ENCODE measurements at places on chromosomes 1 and 21. TPM values are rescaled to one million over a fixed set of nuclear protein-coding genes. Genes with fewer than 3 reads are reported as not detected.

DENND2C gene
- 2.1 TPM for total RNA-seq

VWA1 gene
- 15.6 TPM for total RNA-seq

LCE1B gene
- total RNA-seq: not detected

LIN28A gene
- total RNA-seq: not detected

RNF19B gene
- total RNA-seq: 12.6 TPM

ESRRG gene
- not detected for total RNA-seq

BRINP2 gene
- not detected for total RNA-seq

LPAR3 gene
- total RNA-seq: not detected

PKLR gene
- total RNA-seq: not detected

EFNA3 gene
- total RNA-seq: 2.1 TPM

DNA sequence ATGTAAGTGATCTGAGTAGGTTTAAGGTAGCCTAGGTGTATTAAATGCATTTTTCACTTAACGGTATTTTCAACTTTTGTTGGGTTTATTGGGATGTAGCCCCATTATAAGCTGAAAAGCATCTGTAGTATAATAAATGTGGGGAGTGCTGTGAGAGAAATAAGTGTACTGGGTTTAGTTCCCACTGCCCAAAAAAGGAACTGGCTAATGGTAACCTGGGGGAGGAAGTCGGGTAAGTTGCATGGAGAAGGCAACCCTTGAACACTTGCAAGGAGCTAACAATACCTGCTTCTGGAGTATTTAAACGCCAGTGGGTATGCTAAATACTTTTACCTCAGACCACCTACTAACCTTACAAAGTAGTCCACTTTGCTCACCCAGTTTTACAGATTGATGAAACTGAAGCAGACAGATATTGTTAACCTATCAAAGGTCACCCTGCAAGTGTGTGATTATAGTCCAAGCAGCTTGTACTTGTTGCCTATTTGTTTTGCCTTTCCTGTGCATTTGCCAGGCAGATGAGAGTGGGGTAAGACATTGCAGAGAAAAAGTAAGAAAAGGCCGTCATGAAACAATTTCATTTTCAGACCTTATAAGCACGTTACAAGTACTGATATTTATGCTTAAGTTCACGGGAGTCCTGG lies 7.6 kb upstream of the SHISA4 start:
- DNase-seq: no peak
- no peak overlapping the region for H3K27ac ChIP-seq
- peaks cover 9% of the 10 kb centered on the region for H3K36me3 ChIP-seq
- no peak overlapping the region for H3K4me3 ChIP-seq

- DNase-seq: no peak
- H3K27ac ChIP-seq: no peak overlapping the region
- H3K27me3 ChIP-seq: peaks cover 19% of the 10 kb centered on the region
Observed at GRCh38 chr21:42114646-42115045, 43.5 kb downstream of the UMODL1 start.

GRCh38 chr1:192225703-192226102 lies 67.4 kb downstream of the RGS18 start:
- H3K4me1 ChIP-seq: peaks cover 14% of the 10 kb centered on the region
- no peak overlapping the region for H3K4me3 ChIP-seq
- H3K27ac ChIP-seq: peak overlapping the region; percentile 83
- no peaks in the 10 kb centered on the region for H3K27me3 ChIP-seq
- DNase-seq: no peak

- H3K27me3 ChIP-seq: no peaks in the 10 kb centered on the region
- no peak overlapping the region for H3K4me3 ChIP-seq
- H3K36me3 ChIP-seq: no peaks in the 10 kb centered on the region
- H3K27ac ChIP-seq: no peak overlapping the region
Observed at GRCh38 chr21:35561116-35561515, 499.2 kb downstream of the SETD4 start.

DNA sequence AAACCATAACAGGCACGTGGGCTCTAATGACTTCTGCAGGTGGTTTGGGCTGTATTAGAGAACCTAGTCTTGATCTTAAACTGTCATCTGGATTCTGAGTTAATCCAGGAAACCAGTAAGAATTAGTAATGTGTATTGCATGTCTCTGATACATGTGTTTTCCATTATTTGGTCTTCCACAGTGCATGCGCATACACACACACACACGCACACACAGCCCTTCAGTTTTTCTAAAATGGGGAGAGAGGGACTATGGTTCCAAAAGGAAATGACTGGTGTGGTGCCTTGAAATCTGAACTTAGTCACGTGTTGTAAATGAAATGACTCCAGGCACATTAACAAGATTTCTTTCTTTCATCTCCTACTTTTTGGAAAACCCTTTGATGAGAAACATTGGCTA lies 67.6 kb downstream of the OLFML2B start:
- peaks cover 12% of the 10 kb centered on the region for H3K36me3 ChIP-seq
- DNase-seq: no peak
- H3K27ac ChIP-seq: peak overlapping the region; percentile 82
- peaks cover 63% of the 10 kb centered on the region for H3K4me1 ChIP-seq

DNA sequence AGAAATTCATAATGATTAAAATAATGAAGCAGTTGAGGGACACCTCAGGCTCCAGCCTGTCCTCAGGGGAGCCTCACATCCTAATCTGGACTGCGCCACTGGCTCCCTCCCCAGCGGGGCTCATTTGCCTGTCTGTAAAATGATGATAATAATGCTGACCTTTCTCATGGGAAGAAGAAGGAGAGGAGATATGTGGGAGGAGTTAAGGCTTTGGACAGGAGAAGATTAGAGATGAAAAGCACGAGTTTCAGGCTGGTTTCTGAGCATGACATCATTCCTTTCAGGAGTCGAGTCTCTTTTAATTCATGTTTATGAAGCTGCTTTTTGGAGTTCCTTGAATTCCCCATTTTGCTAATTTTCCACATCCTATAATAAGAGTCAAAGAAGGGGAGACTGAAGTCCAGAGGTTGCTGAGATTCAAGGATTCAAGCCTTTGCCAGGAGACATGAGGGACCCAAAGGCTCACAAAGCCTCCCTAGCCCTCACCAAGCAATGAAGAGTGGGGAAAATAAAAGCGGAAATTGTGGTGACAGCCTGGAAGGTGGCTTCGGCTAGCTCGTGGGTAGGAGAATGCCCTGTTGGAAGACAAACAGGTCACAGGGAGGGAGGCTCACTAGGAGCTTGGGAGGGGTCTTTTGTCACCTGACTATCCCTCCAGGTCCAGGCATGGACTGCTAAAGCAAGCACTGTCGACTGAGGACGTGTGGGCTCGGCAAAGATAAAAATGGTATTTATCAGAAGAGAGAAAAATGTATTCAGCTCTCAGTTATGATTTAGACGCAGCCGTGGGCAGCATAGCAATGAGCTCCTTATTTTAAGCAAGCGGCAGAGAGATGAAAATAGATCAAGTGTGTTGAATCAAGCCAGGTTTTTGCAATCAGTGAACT lies 27.5 kb upstream of the STMN1 start:
- DNase-seq: no peak
- H3K4me3 ChIP-seq: no peak overlapping the region
- H3K4me1 ChIP-seq: no peaks in the 10 kb centered on the region
- no peak overlapping the region for H3K27ac ChIP-seq

- H3K4me3 ChIP-seq: no peak overlapping the region
- DNase-seq: peak; percentile 79
- H3K36me3 ChIP-seq: no peaks in the 10 kb centered on the region
- no peaks in the 10 kb centered on the region for H3K27me3 ChIP-seq
- no peaks in the 10 kb centered on the region for H3K4me1 ChIP-seq
Observed at GRCh38 chr1:2973601-2974593, 47.4 kb upstream of the ACTRT2 start.

- H3K36me3 ChIP-seq: no peaks in the 10 kb centered on the region
- H3K27ac ChIP-seq: no peak overlapping the region
- no peaks in the 10 kb centered on the region for H3K27me3 ChIP-seq
- DNase-seq: no peak
Observed at GRCh38 chr1:63931468-63931867, 157.7 kb downstream of the ROR1 start.

DNA sequence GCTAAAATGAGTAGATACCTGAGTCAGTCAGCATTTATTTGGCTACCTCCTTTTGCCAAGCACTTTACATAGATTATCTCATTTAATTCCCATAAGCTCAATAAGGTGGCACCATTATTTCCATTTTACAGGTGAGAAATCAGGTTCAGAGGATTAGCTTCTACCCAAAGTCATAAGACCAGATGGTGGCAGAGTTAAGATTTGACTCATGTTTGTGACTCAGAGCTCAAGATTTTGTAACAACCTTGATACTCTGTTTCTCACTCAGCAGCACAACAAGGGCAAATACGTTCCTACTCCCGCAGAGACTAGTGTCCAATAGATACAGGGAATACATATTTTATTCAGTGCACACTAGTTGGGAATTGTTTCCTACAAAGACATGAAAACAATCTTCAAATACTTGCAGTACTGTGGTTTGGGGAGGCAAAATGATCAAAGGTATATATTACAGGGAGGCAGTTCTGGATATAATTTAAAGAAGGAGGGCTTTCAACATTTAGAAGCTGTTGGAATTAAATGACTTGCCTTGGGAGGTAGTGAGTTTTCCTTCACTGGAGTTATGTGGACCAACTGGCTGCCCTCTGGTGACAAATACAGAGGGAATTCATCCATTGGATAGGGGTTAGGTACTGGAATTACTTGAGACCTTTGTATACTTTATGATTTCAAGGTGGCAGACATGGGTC lies 3.6 kb downstream of the LEPR start:
- H3K4me3 ChIP-seq: peak overlapping the region; percentile 28
- H3K36me3 ChIP-seq: peaks cover 19% of the 10 kb centered on the region
- DNase-seq: no peak
- peaks cover 13% of the 10 kb centered on the region for H3K4me1 ChIP-seq
- no peak overlapping the region for H3K27ac ChIP-seq

- H3K36me3 ChIP-seq: no peaks in the 10 kb centered on the region
- H3K27me3 ChIP-seq: peaks cover 2% of the 10 kb centered on the region
- peaks cover 37% of the 10 kb centered on the region for H3K4me1 ChIP-seq
- H3K4me3 ChIP-seq: no peak overlapping the region
- H3K27ac ChIP-seq: no peak overlapping the region
Observed at GRCh38 chr1:200888349-200888838, 6.3 kb upstream of the INAVA start.

DNA sequence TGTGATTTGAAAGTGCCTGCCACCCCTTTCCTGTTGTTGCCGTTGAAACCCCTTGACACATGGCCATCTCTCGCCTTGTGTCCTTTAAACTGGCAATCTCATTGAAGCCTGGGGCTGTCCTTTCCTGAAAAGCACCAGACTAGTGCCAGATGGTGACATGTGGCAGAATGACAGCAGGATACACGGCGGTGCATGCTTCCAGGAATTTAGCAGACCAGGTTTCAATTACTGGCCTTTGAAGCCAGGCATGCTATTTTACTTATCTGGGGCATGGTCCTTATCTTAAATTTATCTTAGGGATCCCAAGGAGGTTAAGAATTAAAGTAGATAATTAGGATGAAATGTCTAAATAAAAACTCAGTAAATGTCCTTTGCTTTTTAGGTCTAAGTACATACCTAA lies 15.2 kb downstream of the PLPPR4 start:
- no peak overlapping the region for H3K27ac ChIP-seq
- H3K27me3 ChIP-seq: peaks cover 12% of the 10 kb centered on the region
- H3K36me3 ChIP-seq: no peaks in the 10 kb centered on the region

GRCh38 chr1:71154429-71154828 lies 73.6 kb upstream of the ZRANB2 start:
- no peak overlapping the region for H3K27ac ChIP-seq
- H3K4me1 ChIP-seq: no peaks in the 10 kb centered on the region
- no peaks in the 10 kb centered on the region for H3K27me3 ChIP-seq
- H3K36me3 ChIP-seq: no peaks in the 10 kb centered on the region
- no peak overlapping the region for H3K4me3 ChIP-seq

DNA sequence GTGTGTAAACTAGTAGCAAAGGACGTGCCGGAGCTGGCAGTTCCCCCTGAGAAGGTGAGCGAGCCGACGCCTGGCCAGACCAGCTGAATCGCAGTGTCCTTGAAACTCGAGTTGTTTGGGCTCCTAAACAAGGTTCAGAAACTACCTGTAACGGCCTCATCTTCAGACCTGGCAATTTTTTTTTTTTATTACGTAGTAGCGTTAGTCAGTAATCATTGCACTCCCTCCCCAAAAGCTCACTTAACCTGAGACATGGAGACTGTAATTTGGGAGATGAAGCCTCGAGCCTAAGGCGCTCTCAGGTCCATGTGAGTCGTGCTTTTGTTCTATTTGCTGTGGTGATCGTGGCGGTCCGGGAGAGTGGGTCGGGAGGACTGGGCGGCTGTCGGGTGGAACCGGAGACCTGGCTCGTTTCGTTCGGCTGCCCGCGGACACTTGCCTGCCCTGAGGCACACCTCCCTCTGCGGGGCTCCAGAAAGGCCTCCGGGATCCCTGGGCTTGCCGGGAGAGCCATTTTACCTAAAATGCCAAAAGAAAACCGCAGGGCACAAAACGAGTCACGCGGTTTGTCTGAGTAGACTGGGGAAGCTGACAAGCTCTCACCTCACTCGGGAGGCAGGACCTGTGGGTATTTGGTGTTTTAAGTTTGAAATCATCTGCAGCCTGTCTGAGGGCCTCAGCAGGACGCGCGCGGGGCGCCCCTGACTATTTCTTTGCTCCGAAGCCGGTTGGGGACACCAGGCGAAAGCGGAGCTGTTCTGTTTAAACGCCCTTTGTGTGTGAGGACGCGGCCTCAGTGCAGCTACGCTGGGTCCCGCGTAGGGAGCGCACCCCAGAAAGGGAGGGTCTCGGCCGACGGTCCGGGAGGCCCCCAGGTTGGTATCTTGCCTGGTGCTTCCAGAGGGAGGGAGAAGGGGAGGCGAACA lies 722 bp downstream of the LHX8 start:
- no peaks in the 10 kb centered on the region for H3K36me3 ChIP-seq
- H3K27ac ChIP-seq: no peak overlapping the region
- peaks cover 32% of the 10 kb centered on the region for H3K4me1 ChIP-seq
- peak overlapping the region; percentile 73 for H3K4me3 ChIP-seq
- H3K27me3 ChIP-seq: peaks cover 93% of the 10 kb centered on the region

DNA sequence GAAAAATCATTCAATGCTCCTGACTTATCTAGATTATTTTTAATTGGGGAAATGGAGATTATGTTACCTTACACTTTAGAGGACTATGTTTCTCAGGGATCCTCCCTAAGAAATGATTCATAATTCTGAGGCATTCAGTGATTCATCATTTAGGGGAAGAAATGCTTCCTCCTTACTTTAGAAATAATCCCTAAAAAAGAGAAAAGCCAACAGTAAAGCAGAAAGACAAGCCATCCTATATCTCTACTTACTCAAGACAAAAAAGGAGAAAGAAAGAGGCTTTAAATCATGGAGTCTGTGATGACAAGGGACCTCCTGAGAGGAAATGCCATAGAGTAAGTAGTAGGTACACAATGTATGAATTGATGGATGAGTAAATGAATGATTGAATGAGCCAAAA lies 137.0 kb downstream of the BRINP2 start:
- no peaks in the 10 kb centered on the region for H3K4me1 ChIP-seq
- no peak for DNase-seq
- H3K27ac ChIP-seq: no peak overlapping the region
- H3K27me3 ChIP-seq: peaks cover 2% of the 10 kb centered on the region

GRCh38 chr1:11847667-11848372 lies at the start of gene NPPA:
Gene NPPA, minus strand, starts transcription at chr1:11847783. Its CDS starts 99 bp downstream, at chr1:11847684.
- peaks cover 31% of the 10 kb centered on the region for H3K36me3 ChIP-seq
- no peak within 1 kb of the TSS for H3K27ac ChIP-seq
- H3K4me1 ChIP-seq: peaks cover 3% of the 10 kb centered on the region
- no peak within 1 kb of the TSS for H3K4me3 ChIP-seq
- DNase-seq: no peak

GRCh38 chr1:14875524-14876509 lies 277.3 kb downstream of the KAZN start:
- peaks cover 8% of the 10 kb centered on the region for H3K27me3 ChIP-seq
- no peak overlapping the region for H3K27ac ChIP-seq
- no peak for DNase-seq
- H3K36me3 ChIP-seq: no peaks in the 10 kb centered on the region
- no peak overlapping the region for H3K4me3 ChIP-seq

- no peak overlapping the region for H3K4me3 ChIP-seq
- no peak overlapping the region for H3K27ac ChIP-seq
Observed at GRCh38 chr21:14523234-14523633, 22.9 kb downstream of the SAMSN1 start.
